NCI-H524 treated with DMSO at 0.1 percent for 48 hours (cell line): ENCODE measurements at places on chromosomes 2 and 18.

- DNase-seq: no peak
Measured at GRCh38 chr2:227855440-227855839, 16.0 kb upstream of the DAW1 start.

GRCh38 chr2:8118940-8119781, 562.7 kb upstream of the ID2 start:
- DNase-seq: no peak

DNA sequence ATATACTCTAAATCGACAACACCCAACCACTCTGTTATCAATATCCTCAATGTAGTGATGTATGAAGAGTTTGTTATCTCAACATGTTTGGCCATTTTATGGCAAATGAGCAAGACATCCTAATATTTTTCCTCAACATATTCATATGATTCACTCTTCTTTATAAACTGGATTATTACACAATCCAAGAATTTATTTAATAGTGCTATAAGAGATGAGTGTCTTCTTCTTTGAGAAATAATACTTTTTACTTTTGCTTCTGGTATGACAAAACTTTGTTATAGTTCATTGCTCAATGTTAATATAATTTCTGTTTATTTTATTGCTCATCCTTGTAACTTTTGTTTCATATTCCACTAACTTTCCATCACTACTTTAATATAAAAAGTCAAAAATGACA, 44.3 kb downstream of the SCN9A start:
- no peak for DNase-seq

GRCh38 chr2:188979187-188980114, 5.3 kb downstream of the COL3A1 start:
- DNase-seq: no peak

DNA sequence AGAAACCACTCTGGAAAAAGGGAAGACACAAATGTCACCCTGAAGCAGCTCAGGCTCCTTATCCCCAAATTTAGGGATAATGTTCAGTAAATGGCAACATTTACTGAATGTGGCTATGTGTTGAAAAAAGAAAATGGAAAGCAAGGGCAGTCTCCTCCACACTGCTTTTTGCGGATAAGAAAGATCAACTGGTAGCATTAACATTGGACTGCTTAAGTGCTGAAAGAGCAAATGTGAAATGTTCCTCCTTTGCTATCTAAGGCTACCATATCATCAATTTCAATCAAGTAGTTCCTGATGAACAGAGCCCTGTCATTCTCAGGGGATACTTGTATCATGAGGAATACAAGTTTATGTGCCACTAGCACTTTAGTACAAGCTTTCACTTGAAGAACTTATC, 12.5 kb downstream of the FBXO11 start:
- no peak for DNase-seq

DNA sequence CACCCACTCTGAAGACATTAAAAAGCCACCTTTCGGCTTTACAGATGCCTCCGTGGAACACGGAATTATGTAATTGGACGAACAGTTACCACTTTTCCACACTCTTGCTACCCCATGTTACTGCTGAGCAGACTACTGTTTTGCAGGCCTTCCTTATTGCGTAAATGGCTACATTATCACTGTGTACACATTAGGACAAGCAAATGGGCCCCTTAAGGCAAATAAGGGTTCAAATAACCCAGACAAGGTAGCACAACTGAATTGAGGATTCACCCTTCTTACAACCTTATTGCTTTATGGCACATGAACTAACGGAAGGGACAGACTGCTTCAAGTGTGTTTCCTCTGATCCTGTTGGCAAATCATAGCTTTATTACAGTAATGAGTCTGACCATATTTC, 832.2 kb upstream of the FANCL start:
- no peak for DNase-seq

DNA sequence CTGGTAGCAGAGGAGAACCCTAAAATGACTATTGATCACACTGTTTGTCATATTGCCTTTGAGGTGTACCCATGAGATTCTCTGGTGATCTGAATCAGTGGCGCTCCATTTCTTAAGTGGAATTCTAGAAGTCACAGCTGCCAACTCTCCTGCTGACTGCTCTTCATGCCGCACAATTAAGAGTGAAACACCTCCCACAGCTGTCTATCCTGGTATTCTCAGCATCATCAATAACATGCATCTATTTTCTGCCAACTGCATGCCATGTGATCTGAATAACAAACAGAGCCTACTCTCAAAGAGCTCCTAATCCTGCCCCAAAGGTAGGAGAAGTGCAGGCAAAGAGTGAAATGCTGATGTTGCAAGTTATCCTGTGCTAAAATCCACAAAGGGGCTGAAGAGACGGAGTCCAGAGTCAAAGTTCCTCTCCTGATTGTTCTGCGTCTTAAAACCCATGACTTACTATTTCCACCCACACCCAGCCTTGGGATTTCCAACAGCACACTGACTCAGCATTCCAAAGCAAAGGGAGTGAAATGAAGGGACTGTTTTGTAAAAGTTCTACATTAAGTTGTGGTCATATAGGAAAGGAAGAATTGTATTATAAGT, 13.7 kb upstream of the DAPL1 start:
- no peak for DNase-seq
